ENCODE measurements at places on chromosomes 16 and 17. TPM values are rescaled to one million over a fixed set of nuclear protein-coding genes. Genes with fewer than 3 reads are reported as not detected.

DNA sequence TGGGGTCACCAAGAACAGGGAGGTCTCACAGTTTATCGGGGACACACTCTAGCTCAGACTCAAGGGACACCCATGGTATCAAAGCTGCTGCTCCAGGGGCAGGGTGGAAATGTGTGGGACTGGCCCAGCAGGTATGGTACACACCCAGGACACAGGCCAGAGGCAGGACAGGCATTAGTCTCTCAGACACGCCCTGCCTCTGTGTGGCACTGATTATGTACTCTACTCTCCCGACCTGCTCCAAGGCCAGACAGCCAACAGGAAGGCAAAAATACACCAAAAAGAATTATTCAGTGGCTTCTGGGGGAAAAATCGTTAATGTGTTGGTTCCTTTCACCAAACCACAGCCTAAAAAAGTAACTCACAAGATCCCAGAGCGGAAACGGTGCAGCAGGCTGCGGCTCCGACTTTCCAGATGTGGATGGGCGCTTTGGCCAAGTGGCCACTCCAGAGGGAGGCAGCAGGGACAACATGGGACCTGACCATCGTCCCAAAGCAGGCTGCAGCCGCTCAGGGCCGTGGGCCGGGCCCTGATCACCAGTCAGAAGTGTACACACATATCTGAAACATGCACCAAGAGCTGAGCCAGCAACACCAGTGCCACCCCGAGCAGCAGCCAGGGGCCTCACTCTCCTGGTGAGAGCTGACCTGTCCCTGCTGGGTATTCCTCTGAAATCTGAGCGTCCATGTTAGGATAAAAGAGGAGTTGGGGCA is 1.0 kb upstream of the SIRT7 start:
- DNase-seq: no peak

GRCh38 chr17:43917348-43918025 is 10.2 kb upstream of the MPP2 start:
- peak; percentile 27 for DNase-seq

- no peak for DNase-seq
Measured at GRCh38 chr16:10093576-10093975, 88.7 kb downstream of the GRIN2A start.

DNA sequence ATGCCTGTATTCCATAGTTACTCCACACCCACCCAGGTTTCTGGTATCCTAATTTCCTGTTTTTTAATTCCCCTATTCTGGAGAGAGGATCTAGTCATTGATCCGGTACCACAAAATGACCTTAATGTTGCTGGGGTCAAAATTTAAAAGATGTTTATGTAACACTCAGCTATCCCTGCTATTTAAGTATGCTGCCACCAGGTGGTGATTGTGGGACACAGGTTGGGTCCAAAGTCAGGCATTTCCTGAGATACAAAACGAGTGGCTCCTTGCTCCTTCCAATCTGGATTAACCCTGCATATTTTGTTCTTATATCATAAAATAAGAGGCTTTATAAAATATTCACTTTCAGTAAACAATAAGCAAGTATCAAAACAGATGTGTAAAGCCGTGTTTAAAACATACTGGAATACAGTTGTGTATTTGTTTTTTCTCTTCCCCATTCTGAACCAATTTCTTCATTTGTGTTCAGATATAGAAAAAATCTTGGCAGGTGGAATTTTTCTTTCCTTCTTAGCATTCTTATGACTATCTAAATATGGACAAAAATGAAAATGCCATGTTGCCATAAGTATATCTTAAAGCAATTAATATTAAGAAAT is 16.3 kb downstream of the HS3ST4 start:
- DNase-seq: no peak

GRCh38 chr16:13313351-13313750 is 412.0 kb downstream of the SHISA9 start:
- no peak for DNase-seq

- no peak for DNase-seq
Measured at GRCh38 chr17:50191359-50192143, 9.9 kb downstream of the COL1A1 start.

- peak; percentile 43 for DNase-seq
Measured at GRCh38 chr16:4675864-4676786, 17.2 kb upstream of the NUDT16L1 start.

- no peak for DNase-seq
Measured at GRCh38 chr16:2210009-2210332, 692 bp downstream of the BRICD5 start.

GRCh38 chr17:16419074-16419928 is 3.9 kb downstream of the TRPV2 start:
- peak; percentile 38 for DNase-seq

- DNase-seq: no peak
Measured at GRCh38 chr17:82016875-82017459, 5.7 kb downstream of the CENPX start.

- DNase-seq: no peak
Measured at GRCh38 chr17:74089869-74090464, 113.5 kb upstream of the RPL38 start.

DNA sequence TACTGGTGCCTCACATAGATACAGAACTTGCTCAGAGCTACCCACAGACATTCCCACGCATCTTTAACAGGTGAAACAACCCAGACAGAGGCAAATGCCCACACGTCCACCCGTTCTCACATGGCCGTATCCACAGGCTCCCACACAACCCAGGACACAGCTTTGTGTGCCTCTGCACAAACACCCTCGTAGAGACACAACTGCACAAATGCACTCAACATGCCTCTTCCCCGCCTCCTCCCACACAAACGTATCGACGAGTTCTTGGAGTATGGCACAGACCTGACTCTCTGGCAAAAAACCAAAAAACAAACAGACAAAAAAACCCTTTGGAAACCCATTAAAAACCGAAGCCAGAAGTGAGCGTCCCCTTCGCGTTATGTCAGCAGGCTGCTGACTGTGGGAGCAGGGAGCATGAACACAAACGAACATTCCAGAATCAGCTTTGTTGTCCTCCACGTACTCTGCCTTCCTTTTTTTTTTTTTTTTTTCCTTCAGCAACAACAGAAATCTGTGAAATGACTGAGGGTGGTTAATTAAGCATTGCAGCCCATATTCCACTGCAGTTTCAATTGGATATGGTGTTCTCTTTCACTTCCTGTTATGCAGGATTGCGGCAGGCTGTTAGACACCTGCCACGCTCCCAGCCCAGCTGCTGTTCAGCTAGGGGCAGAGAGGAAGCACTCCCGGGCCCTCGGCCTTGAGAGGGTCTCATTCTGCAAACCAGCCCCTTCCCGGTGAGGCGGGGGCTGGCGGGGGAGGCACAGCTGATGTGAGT is 313.7 kb downstream of the MAF start:
- no peak for DNase-seq

DNA sequence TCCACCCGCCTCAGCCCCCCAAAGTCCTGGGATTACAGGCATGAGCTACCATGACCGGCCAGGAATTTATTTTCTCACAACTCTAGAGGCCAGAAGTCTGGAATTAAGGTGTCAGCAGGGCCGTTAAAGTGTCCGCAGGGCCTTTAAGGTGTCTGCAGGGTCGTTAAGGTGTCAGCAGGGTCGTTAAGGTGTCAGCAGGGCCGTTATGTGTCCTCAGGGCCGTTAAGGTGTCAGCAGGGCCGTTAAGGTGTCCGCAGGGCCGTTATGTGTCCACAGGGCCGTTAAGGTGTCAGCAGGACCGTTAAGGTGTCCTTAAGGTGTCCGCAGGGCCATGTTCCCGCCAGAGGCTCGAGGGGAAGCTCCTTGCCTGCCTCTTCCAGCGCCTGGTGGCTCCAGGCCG is 125.2 kb downstream of the RAP1GAP2 start:
- DNase-seq: no peak

DNA sequence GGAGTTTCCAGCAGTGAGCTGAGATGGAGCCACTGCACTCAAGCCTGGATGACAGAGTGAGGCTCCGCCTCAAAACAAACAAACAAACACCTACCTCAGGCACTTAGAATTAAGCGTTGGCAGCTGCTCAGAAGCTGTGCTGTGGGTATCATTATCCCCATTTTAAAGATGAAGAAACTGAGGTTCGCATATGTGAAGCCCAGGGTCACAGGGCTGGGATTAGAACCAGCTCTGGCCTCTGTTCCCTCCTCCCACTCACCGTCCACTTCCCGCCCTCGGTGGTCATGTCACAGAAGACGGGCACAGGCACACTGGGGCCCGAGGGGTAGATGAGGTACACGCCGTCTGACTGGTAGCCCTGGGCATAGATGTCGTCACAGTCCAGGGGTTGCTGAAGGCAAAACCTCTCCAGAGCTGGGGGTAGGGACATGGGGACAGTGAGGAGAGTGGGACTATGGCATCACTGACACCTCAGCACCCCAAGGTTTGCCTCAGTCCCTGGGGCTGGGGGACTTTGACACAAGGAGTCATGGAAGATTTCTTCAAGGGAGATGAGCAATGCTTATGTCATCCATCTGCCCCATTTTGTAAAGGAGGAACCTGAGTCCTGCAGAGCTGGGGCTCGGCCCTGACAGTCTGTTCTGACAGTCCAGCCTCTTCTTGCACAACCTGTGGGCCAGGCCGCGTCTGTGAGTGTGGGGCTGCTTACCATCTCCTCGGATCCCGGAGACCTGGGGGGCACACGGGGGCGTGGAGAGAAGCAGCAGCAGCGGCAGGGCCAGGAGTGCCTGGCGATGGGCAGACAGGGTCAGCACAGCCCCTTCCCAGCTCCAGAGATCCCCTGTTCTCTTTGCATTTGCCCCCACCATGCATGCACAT is 700 bp downstream of the MFAP4 start:
- no peak for DNase-seq

DNA sequence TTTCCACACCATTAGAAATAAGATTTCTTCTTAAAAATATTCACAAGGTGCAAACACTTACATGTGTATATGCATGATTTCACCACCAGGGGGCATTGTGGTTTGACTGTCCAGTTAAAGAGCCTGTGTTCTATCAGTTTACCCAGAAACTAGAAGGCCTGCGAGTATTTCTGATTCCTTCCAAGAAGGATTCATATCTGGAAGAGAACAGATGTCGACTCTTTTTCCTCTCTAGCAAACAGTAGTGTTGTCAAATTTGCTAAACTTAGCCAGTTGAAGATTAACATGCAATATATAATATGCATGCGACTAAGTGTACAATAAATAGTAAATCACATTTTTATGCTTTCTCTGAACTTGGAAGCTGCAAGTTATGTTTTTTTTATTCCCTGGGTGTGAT is 404.1 kb downstream of the WWOX start:
- no peak for DNase-seq

DNA sequence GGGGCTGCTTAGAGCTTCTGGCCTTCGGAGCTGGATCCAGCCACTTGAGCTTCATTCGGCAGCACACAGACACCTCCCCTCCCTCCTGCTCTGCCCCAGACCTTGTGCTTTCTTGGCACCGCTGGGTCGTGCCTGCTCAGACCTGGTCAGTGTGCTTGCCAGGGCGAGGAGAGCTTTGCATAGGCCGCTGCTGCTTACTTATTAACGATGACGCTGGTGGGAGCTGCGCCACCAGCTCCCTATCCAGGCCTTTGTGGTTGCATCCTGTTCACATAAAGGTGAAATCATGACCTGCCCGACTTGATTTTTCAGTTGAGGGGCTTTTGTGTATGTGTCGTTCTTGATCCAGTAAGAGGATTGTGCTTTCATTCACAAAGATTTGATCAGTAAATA is 101.1 kb downstream of the MSI2 start:
- no peak for DNase-seq

- DNase-seq: no peak
Measured at GRCh38 chr17:27620721-27621120, 10.3 kb upstream of the LGALS9 start.

DNA sequence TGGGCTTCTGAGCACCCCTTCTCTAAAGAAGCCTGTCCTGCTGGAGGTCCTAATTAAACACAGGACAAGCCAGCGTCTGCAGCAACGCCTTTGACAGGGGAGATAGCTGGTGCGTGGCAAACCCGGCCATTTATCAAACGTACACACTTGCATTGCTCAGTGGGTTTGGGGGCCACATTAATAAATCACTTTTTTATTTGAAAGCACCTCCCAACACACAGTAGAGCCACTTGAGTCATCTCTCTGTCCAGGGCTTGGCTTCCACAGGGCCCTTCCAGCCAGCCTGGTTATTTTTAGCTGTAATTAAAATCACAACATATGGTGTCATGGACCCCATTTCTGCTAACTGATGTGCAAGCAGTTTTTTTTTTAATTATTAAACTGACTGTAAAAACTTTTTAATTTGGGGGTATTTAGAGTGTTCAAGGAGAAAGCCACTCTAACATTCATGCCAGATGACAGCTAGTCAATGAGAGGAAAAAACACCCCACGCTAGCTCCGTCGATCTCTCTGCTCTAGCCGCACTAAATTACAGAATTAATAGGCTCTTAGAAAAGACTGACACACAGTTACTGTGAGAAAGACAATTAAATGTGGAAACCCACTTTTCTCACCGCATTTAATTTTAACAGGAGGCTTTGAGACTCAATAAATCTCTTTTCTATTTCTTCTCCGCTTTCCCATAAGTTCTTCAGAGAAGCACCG is 201.0 kb upstream of the WSCD1 start:
- DNase-seq: no peak

- no peak for DNase-seq
Measured at GRCh38 chr16:11402051-11402744, 56.9 kb downstream of the RMI2 start.

Gene TADA2A
- total RNA-seq: 13.9 TPM

Gene CACNG5
- total RNA-seq: not detected

Gene KRTAP1-5
- not detected for total RNA-seq

Gene CCDC92B
- 0.13 TPM for total RNA-seq

Gene CBX8
- total RNA-seq: 3.6 TPM

Gene CFAP97D1
- total RNA-seq: not detected

Data from T-helper 17 cell (primary cell).